ENCODE measurements at places on chromosomes 5 and 9.

- DNase-seq = no peak
Measured at GRCh38 chr9:98460704-98461103, 205.3 kb upstream of the TBC1D2 start.

DNA sequence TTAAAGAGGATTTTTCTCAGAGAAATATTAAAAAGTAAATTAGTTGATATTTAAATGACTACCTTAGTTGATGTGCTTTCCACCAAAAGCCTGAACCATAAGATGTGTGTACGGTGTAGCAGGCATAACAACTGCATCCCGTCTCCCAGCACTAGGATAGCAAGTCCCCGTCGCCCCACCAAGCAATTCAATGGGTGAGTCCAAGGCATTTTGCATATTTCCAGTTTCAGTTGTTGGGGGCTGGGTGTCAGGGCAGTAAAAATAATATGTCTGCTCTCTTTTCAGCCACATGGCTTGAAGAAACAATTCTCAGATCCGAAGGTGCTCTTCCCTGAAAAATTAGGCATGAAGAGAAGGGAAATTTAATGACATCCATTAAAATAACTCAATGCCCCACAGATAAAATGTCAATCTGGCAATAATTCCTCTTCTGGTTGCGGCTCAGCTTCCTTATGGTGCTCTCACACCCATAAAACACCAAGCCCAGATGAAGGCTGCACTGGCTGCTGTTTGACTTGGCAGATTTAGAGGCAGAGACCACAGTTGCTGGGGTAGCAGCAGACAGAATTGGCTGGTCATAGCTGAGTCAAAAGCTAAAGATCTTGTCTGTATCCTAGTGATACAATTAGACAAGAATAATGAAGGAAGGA lies 124.4 kb upstream of the ADCY2 start:
- no peak for DNase-seq

DNA sequence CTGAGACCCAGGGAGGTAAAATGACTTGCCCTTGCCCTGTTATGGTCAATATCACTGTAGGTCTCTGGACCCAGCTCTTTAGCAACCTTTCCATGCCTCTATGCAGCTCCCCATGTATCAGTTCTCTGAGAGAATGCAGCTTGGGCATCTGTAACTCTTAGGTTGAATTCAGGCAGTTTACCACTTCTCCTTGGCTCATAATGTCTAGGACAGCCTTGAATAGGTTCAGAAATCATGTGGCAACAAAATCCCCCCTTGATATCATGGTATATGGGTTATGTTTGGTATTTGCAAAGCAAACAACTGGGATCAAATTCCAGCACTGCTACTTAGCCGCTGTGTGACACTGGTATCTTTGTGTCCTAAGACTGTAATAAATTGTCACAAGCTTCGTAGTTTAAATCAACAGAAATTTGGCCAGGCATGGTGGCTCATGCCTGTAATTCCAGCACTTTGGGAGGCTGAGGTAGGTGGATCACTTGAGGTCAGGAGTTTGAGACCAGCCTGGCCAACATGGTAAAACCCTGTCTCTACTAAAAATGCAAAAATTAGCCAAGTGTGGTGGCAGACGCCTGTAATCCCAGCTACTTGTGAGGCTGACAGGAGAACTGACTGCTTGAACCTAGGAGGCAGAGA lies 10.7 kb upstream of the SUB1 start:
- no peak for DNase-seq

DNA sequence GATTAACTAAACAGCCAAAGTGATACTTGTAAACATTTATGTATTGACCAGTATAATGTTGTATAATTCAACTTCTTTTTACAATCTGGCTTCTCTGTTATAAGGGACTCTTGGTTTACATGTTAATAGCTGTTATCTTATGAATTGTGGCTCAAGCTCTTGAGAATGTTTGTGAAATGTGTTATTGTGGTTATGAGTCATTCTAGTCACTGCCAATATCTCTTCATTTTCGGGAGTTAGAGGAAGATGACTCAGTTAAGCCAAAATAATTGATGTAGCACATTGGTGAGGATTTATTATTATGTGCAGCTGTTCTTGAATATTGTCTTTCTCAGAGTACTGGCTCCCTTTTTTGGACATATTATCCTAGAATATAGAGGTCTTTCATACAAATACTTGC lies 655.2 kb upstream of the RIOK2 start:
- no peak for DNase-seq

DNA sequence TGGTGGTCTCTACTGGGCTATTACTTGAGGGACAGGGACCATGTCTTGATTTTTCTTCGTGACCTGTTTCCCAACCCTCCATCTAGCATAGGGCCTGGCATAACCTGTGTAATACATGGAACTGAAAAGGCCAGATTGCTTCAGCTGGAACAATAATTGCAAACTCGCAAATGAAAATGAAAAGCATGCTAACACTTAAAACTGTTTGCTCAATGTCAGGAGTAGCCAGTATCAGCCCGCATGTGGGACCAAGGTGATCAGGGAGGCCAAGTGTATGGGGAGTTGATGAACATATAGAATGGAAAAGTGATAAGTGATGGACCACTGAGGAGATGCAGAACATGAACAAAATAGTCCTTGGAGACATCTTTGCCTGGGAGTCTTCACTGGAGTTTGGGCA lies 25.2 kb downstream of the GLRX start:
- no peak for DNase-seq

- DNase-seq = no peak
Measured at GRCh38 chr5:6465831-6466790, 17.5 kb downstream of the UBE2QL1 start.

DNA sequence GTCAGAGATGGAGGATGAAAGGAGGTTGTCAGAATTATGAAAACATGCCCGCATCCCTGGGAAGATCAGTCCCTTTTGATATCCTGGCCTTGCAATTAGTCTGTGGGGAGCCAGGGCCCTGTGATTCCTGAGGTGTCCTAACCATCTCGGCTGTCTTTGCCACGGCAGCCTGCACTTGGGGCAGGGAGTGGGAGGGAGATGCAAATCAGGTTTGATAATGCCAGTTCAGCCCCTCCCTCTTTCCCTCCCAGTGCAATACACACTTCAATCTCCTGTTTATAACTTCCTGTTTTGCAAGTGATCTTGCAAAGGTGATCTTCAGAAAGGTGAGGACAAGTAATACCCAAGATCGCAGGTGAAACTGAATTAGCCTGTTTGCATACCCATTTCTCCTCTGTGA lies 114.0 kb upstream of the ALDH1B1 start:
- no peak for DNase-seq

- DNase-seq = no peak
Measured at GRCh38 chr5:36482812-36483211, 123.6 kb upstream of the SLC1A3 start.

DNA sequence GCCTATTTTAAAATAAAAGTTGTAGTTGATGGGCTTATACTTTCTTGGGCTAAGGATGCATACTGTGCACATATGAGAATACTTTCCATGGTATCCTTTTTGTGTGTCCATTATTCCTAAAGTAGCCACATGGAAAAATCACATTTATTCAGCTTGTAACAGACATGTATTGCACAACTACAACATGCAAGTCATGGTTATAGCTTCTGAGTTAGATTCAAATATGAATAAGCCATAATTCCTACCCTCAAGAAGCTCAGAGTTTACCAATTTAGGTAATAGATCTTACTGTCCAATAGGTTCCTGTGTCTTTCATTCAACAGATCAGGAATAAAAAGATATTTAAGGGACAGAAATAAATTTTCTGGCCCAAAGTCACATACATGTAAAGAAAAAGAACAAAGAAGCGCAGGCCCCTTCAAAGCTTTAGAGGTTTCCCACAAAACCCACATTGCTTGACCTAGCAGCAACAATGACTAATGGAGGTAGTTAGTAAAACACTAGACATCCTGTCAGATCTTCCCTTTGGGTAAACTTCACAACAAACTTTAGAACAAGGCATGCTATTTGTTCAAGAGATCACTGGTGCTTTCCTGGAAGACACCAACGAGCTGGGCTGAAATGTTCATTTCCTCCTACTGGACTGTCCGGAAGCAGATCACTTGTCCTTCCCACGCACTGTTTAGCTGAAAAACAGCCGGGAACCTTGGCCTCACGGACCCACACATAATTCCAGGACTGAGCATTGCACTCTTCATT lies 78.4 kb upstream of the ITGA1 start:
- DNase-seq = no peak

GRCh38 chr5:93382188-93382825 lies 198.7 kb downstream of the NR2F1-AS1 start:
- no peak for DNase-seq

GRCh38 chr9:1743121-1743960 lies 271.8 kb upstream of the SMARCA2 start:
- no peak for DNase-seq

GRCh38 chr5:113337515-113338415 lies 97.0 kb downstream of the TSSK1B start:
- DNase-seq = no peak

GRCh38 chr9:89687848-89688247 lies 83.0 kb downstream of the GADD45G start:
- no peak for DNase-seq

GRCh38 chr5:133262690-133263089 lies 210.9 kb downstream of the HSPA4 start:
- DNase-seq = no peak

GRCh38 chr5:170655920-170656319 lies 127.6 kb upstream of the GABRP start:
- no peak for DNase-seq

- DNase-seq = peak; percentile 91
Measured at GRCh38 chr5:89374144-89374784, 491.3 kb upstream of the MEF2C start.

GRCh38 chr9:112065806-112066606 lies 109.1 kb downstream of the SUSD1 start:
- DNase-seq = no peak

All from NCI-H345 (cell line).